ENCODE measurements at places on chromosomes 3 and 15.
A peak's percentile ranks its signal among the peaks of the same experiment; 100 is the strongest.

- peak; percentile 70 for DNase-seq
These were observed 50.7 kb downstream of the UMPS start for GRCh38 chr3:124780761-124781475.

GRCh38 chr3:27990837-27991236 lies 250.6 kb upstream of the CMC1 start:
- DNase-seq = no peak

GRCh38 chr15:60424006-60424405 lies 26.2 kb upstream of the ANXA2 start:
- DNase-seq = no peak

- no peak for DNase-seq
These were observed 9.9 kb downstream of the THSD4 start for GRCh38 chr15:71124937-71125790.

GRCh38 chr3:186319945-186320344 lies 42.1 kb downstream of the DGKG start:
- no peak for DNase-seq

GRCh38 chr15:89575656-89576416 lies 567 bp downstream of the TICRR start:
- DNase-seq = no peak

- peak; percentile 91 for DNase-seq
These were observed 13.7 kb downstream of the ZIC1 start for GRCh38 chr3:147422601-147423536.

DNA sequence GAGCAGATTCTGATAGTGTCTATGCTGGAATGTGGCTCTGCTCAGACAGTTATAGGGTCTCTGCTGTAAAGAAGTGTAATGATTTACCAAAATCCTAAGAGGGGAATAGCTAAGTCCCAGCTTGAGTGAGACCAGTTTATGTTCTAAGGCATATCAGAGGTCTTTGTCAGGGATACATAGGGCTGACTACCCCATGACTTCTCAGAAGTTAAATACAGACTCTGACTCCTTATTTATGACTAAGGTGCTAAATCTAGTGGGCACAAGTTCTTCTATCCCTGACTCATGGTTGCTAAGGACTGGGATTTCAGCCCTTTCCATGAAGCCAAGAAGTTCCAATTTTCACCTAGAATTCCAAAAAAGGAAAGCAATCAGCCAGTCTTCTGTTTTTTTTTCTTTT lies 192.6 kb upstream of the POU1F1 start:
- no peak for DNase-seq

DNA sequence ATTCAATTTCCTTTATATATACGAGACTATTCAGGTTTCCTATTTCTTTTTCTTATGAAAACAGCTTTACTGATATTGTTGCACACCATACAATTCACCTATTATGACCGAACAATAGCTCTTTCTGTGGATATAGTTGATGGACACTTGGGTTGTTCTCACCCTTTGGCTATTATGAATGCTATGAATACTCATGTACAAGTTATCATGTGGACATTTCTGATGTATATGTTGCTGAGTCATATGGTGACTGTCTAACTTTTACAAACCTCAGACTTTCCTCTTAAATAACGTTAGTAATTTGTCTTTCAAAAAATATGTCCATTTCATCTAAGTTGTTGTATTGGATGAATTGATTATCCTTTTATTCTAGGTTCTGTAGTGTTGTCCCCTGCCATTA lies 15.7 kb upstream of the USF3 start:
- no peak for DNase-seq

- no peak for DNase-seq
These were observed 230.1 kb downstream of the EBLN2 start for GRCh38 chr3:73291541-73291940.

DNA sequence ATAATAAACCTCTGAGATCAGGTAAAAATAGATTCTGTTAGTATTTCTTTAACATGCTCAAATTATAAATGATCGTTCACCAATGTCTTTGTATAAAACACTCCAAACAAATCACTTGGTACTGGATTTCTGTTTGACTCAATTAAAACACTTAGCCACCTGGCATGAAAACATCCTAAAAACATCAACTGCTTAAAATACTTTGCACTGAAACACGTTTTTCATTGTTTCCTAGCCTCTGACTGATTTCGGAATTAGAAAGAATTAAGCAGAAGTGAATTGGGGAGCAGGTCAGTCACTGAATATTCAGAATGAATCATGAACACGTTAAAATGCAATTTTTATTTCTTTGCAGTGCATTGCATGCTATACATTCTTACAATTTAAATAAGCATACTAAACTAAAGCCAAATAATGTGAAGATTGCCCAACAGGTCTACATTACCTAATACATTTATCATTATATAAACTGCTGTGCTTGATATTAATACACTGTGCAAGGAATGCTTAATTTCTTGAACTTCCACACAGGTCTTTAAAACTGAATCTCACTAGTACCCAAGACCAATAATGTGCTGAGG lies 1.6 kb downstream of the THRB start:
- DNase-seq = no peak
